ENCODE measurements at places on chromosomes 16 and 17.

- DNase-seq: no peak
Measured at GRCh38 chr16:79497606-79498350, 102.8 kb downstream of the MAF start.

DNA sequence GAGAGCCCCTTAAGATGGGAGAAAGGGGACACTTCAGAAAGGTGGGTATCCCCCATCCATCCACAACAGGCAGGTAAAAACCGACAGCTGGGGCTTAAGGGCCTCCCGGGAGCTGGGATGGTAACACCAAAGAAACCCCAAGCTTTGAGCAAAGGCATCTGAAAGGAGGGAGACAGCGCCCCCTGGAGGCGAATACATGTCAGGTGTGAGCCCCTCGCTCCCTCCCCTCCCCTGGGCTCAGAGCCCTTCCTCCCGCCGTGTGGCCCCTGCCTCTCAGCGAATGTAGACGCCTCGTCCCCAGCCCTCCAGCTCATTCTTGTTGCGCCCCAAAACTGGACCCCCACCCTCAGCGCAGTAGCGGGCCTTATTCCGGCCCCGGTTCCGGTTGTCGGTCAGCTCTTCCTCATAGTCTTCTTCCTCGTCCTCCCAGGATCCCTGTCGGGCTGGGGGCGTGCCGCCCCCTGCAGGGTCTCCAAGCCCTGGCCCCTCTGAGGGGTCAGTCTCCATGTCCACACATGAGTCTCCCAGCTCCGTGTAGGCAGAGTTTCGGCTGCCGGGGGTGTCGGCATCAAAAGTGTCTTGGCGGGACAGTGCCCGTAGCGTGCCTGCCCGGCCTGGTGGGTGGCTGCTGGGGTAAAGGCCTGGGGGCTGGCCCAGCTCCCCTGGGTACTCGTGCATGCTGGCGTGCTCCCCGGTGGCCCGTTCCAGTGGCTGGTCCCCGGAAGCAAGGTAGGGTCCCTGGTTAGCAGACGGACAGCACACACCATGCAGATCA is 9.1 kb upstream of the ARL5C start:
- DNase-seq: peak; percentile 76

GRCh38 chr16:4372001-4372577 is 441 bp downstream of the VASN start:
- no peak for DNase-seq

GRCh38 chr17:77365584-77366186 is 224.9 kb downstream of the SEC14L1 start:
- DNase-seq: peak; percentile 84

DNA sequence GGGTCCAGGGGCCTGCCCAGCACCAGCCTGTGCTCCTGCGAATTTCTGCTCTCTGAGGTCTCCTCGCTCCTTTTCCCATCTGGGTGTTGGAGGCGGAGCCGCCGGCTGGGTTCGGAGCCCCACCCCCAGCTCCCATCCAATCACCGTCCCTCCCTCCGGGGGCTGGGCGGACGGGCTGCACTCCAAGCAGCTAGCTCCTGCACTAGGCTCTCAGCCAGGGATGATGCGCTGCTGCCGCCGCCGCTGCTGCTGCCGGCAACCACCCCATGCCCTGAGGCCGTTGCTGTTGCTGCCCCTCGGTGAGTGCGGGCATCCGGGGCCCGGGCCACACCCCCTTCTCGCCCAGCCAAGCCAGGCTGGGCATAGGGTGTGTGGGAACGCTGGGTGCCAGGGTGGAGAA is at the start of gene NRN1L:
NRN1L (plus strand) TSS at position 202 of the 400 bp plus-strand sequence; CDS start at position 221, 19 bp downstream.
- peak; percentile 91 for DNase-seq

DNA sequence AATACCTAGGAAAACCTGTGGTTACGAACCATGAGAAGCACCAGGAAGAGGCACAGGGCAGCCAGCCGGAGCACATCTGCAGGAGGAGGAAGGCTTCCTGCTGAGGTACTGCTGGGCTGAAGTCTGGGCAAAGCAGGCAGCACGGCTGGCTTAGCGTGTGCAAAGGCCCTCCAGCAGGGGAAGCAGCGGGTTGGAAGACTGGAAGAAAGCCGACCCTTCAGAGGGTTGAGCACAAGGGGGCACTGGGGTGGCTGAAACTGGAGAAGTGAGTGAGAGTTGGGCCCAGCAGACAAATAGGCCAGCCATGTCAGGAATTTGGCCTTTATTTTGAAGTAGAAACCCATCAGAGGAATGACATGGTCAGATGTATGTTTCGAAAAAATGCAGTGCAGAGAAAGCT is 12.1 kb upstream of the HSD3B7 start:
- no peak for DNase-seq

DNA sequence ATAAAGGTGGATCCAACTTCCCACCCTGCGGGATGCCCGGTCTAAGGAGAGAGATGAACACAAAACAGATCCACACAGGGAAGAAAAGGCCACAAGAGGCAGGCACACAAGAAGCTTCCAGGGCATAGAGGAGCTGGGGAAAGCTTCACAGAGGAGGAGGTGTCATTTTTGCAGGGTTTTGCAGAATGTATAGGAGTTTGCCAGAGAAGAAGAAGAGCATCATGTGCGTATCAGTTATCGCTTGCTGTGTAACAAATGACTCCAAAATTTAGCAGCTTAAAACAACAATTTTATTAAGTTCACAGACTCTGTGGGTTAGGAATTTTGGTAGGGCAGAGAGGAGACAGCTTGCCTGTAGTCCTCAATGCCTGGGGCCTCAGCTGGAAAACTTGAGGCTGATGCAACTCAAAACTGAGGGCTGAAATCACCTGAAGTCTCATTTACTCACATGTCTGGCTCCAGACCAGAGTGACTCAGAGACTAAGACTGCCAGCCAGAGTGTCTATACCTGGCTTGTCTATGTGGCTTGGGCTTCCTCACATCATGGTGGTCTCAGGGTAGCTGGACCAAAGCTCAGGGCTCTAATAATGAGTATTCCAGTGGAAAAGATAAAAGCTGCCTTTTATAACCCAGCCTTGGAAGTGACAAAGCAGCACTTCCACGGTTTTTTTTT is 33.9 kb upstream of the ZNF423 start:
- no peak for DNase-seq

DNA sequence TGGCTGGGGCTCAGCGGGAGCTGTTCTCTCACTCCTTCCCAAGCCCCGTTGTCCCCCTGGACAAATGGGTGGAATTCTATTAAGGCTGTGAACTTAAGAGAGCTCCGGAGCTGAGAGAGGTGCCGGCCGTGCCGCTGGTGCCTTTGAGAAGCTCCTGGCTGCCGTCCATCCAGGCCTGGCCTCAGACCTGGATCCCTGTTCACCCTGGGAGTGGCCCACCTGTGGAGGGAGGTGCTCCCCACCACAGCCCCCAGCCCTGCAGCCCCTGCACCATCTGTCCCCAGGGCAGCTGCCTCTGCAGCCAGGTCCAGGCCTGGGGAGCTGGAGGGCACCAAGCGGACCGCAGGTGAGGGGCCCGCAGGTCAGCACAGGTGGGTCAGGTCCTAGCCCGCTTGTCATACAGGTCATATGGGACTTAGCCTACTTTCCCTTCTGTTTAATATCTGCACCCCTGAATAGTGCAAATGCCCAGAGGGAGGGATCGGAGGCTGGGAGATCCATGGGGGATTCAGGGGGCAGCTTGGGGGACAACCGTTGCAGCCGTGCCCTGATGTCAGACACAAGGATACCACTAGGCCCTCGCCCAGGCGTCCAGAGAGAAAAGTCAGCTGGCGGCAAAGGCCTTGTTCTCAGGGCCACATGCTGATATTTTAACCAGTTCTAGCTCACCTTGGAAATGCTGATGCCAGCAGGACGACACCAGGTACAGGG is 15.2 kb upstream of the METRNL start:
- no peak for DNase-seq

DNA sequence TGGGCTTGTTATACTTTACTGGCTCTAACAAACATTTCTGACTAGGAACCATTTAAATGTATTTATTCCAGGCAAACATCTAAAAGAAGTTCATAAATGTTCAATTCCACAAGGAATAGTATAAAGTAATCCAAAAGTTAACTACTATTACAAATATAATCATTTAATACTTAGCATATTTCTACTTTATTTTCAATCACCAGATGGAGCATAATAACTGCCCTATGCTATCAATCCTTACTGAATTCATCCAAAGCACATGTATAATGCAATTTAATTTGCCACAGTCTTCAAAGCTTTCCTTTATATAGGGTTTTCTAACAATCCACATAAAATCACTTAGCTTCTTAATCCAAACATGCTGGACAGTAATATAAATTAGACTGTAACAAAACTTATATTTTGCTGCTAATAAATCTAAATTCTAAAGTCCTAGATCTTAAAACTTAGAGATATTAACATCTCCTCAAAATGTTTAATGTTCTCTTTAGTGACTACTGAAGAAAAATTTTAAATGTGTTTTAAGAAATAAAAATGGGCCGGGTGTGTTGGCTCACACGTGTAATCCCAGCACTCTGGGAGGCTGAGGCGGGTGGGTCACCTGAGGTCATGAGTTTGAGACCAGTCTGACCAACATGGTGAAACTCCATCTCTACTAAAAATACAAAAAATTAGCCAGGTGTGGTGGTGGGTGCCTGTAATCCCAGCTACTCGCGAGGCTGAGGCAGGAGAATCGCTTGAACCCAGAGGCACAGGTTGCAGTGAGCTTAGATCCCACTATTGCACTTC is 5.9 kb downstream of the MEIOB start:
- no peak for DNase-seq

DNA sequence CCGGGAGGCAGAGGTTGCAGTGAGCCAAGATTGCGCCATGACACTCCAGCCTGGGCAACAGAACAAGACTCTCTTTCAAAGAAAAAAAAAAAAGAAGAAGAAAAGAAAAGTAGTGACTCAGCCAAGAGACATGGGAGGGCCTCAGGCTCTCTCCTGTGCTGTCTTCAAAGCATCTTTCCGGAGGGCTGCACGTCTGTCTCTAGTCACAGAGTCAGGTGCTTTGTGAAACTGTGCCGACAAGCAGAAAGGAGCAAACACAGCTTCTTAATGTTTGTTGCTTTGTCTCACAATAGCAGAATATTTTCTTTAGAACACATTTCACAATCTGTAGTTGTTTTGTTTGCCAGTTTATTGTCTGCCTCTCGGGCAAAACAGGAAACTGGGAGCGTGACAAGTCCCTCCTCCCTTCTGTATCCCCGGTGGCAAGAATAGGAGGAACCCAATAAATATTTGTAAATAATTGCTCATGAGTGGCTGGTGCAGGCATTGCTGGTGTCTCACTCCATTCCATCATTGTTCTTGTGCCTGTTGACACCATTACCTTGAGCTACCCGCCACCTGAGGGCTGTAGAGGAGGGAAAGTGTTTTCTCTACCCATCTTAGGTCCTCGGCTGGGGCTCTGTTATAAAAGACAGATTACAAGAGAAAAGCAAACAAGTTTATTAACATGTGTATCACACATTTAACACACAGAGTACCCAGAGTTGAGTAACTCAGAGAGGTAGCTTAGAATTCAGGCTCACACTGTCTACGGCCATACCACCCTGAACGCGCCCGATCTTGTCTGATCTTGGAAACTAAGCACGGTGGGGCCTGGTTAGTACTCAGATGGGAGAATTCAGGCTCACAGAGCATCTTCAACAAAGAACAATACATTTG is 5.5 kb downstream of the GAST start:
- DNase-seq: no peak

DNA sequence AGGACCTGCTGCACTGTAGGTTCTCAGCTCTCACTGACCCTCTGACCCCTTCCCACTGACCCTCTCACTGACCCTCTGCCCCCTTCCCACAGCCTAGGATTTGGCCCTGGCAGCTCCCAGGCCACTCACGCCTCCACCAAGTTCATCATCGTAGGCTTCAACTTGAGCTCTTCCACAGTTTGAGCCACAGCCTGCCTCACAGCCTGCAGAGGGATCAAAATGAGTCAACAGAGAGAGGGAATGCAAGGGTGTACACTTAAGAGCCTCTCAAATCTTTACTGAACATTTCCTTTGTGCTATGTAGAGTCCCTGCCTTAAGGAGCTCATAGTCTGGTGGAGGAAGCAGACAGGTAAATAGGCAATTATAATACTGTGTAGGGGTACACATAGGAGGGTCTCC is 12.1 kb downstream of the HEATR9 start:
- DNase-seq: no peak

DNA sequence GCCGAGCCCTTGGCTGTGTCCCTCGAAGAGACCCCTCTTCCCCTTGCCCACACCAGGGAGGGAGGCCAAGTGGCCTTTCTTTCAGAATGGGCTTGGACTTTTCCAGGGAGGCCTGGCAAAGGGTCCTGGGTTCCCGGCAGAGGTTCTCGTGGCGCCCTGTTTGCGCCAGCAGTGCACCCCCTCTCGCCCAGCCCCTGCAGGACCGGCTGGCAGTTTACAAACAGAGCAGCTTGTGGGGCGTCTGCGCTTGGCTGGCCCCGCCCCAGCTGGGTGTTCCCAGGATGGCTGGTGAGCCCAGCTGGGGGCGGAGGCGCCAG is 137.8 kb upstream of the CIBAR2 start:
- DNase-seq: no peak

Measured in right atrium auricular region (tissue), 2 donors.